Inflammatory macrophage (primary cell): ENCODE measurements at places on chromosomes 6 and 20.

DNA sequence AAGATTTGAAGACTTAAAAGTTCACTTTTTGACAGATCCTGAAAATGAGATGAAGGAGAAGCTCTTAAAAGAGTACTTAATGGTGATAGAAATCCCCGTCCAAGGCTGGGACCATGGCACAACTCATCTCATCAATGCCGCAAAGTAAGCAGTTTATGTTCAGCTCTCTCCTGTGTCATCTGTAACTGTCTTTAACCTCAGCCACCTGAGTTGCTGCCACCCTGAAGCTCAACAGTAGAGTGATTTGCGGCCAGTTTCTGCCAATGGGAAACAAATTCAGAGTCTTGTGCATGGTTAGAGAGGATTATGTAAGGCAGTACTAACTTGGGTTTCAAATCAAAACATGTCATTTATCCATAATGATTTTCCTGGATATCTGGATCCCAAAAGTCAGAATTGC, 10.1 kb downstream of the TNFAIP3 start:
- no peak for DNase-seq

GRCh38 chr6:75150685-75151412, 55.0 kb downstream of the COL12A1 start:
- no peak for DNase-seq

DNA sequence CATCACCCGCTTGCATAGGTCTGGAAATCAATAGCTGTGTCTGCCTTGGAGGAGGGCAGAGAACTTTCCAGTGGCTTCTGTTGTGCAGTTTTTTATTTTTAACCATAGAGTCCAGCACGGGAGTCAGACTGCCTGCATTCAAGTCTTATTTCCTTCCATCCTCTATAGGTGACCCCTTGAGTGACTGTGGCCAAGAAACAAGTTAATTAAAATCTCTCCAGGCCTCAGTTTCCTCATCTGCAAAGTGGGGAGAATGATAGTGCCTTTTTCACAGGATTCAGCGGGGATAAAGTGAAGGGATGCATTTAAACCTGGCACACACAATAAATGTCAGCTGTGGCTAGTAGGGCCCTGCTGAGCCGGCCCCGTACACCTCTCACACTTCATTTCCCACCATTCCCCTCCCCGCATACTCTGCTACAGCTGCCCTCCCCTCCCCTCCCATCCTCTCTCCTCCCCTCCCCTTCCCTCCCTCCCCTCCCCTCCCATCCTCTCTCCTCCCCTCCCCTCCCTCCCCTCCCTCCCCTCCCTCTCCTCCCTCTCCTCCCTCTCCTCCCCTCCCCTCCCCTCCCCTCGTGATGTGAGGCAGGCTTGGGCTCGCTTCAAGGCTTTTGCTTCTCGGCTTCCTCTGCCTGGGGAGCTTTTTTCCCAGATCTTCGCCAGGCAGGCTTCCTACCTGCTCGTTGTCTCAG, 150.5 kb downstream of the TFAP2C start:
- no peak for DNase-seq

DNA sequence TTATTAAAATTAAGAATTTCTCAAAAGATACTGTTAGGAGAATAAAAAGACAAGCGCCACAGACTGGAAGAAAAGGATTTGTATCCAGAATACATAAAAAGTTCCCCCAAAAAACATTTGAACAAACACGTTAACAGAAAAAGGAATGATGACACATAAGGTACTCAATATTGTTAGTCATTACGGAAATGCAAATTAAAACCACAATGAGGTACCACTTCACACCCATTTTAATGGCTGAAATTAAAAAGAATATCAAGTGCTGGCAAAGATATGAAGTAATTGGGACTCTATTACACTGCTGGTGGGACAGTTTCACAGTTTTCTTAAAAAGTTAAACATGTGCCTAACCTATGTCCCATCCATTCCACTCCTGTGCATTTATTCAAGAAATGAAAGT, 51.4 kb downstream of the HECA start:
- DNase-seq, result no peak

DNA sequence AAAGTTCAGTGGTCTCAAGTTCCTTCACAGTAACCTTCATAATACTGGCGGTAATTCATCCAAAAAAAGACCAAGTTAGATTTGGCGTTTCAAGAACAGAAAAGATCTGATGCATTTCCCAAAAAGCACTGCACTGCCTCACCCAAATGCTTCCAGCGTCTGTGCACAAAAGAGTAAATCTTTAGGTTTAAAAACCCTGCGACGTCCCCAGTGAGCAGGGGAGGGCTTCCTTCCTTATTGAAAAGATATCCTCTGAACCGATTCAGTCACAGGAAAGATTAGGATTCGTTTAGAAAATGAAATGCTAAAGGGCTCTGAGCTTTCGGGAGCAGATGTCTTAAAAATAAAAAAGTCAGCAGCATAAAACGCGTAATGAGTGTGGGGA, 654 bp downstream of the TBC1D7 start:
- DNase-seq, result peak; percentile 30

DNA sequence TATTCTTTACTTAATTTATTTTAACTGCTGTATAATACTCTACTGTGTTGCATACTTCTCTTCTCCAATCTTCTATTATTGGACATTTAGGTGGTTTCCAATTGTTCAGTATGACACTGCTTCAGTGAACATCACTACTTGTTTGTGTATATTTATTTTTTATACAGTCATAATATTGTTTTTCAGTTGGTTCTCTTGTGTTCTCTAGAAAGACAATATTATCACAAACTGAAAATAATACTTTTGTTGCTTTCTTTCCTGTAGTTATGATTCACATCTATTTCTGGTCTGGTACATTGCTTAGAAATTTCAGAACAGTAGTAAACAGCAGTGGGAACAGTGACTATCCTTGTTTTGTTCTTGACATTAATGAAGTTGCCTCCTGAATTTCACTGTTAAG, 62.8 kb upstream of the GTSF1L start:
- no peak for DNase-seq

GRCh38 chr6:31607317-31607716, 7.7 kb upstream of the AIF1 start:
- no peak for DNase-seq

- DNase-seq, result peak; percentile 24
Measured at GRCh38 chr6:109877028-109878004, 100.8 kb upstream of the GPR6 start.

DNA sequence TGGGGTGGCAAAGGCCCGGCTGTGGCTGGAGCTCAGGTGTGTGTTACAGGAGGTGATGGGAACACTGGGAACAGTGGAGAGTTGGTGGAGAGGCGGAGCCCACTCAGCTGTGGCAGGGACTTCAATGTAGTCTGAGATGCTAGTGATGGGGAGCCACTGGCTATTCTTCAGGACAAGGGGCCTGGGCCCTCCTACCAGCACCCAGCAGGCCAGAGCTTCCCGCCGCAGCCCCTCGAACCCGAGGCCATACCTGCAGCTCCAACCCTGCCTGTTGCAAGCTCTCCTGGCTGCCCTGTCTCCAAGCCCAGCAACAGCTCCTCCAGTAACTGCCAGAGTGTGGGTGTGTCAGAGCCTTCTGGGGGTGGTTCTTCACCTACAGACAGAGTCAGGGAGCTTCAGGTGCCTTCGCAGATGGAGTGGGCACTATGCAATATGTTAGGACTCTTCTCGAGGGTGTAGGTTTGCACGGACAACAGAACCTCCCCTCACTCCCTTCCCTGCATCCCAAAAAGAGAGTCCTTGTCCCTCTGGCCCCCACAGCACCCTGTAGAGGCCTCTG, 146.2 kb upstream of the MLN start:
- no peak for DNase-seq
